ENCODE measurements at places on chromosomes 3 and 15.

GRCh38 chr3:156978481-156978961 is 152.4 kb downstream of the LEKR1 start:
- DNase-seq = no peak

GRCh38 chr15:47362118-47362905 is 355.0 kb upstream of the SEMA6D start:
- no peak for DNase-seq

DNA sequence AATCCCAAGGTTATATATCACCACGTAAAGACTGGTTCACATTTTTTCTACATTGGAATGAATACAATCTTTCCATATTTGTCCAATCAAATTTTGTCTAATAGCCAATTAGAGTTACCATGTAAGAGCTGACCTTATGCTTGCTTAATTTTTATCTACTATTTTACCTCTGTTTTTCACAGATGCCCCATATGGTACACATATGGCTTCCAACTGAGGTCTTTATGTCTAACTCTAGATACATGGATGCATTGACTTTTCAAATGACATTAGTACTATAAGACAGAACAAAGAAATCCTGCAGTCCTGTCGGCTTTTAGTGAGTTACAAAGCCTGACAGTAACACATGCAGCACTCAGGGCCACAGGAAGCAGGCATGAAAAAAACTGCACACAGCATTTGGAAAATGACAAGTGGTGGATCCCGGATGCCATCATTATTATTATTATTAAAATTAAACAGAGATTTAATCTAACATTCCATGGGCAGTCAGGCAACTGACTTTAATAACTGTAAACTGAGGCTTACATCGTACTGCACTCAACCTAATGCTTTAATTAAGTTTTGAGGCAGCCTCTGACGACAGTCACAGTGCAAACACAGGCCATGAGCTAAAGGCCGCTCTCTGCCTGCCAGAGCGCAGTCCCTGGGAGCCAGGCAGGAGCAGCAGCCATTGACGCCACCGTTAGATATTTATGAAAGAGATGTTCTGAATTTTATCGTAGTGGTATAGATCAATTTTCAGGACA is 113.9 kb upstream of the TMCO5A start:
- no peak for DNase-seq

DNA sequence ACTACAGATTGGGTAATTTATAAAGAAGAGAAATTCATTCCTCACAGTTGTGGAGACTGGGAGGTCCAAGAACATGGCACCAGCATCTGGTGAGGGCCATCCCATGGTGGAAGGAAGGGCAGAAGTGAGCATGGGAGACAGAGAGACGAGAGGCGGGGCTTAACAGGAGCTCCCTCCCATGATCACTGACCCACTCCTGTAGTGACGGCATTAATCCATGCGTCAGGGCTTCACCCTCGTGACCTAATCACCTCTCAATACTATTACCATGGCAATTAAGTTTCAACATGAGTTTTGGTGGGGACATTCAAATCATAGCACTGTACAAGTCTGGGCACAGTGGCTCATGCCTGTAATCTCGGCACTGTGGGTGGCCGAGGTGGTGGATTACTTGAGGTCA is 17.1 kb downstream of the RPL32 start:
- no peak for DNase-seq

DNA sequence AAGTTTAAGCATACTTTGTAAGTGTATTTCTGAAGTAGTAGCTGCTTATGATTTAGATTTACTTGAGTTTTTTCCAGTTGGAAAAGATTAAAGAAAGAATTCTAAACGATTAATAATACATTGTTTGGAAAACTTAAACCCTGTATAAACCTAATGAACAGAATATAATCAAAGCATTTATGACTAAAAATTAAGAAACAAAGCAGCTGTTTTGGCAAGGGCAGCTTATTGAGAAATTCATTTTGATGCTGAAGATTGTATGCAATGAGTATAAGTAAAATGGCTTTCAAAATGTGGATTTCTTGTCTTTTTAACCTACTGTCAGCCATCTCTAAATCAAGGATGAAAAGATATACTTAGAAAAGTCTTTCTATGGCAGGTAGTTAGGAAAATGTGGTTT is 140.2 kb downstream of the POLQ start:
- DNase-seq = no peak

GRCh38 chr3:171776411-171776810 is 33.9 kb downstream of the PLD1 start:
- DNase-seq = no peak

GRCh38 chr3:29850641-29851040 is 569.8 kb downstream of the RBMS3 start:
- no peak for DNase-seq

GRCh38 chr3:14861446-14862302 is 42.9 kb downstream of the FGD5 start:
- no peak for DNase-seq

DNA sequence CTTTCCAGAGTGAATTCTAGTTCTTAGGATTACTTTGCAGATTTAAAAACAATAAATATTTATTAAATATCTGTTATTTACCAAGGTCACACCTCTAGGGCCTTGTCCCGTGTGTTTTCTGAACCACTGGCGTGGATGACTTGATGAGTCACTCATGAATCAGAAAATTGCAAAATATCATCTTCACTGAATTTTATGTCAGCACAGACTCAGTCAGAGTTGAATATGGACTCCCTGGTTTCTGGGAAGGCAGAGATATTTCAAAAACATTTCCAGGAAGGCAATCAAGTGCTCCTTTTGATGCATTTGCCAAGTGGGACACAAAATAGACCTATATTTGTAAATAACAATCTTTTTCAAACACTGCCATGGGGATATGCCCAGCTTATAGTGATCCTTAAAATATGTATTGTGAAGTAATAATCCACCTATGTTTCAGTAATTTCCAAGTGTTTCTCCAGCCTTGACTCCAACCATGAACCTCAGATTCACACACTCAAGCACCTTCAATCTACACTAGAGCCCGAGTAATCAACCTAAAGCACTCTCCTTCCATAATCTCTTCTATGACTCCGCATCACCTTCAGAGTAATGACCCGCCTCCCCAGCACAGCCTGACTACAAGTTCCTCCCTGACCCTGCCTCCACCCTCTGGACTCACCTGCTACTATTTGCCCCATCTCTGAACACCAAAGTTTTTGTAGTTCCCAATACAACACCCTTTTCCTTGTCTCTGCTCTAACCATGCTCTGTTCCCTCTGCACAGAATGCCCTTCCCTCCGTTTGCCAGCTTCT is 24.3 kb downstream of the DPH3 start:
- DNase-seq = no peak

- DNase-seq = no peak
Observed at GRCh38 chr3:28326458-28326926, 22.0 kb upstream of the ZCWPW2 start.

DNA sequence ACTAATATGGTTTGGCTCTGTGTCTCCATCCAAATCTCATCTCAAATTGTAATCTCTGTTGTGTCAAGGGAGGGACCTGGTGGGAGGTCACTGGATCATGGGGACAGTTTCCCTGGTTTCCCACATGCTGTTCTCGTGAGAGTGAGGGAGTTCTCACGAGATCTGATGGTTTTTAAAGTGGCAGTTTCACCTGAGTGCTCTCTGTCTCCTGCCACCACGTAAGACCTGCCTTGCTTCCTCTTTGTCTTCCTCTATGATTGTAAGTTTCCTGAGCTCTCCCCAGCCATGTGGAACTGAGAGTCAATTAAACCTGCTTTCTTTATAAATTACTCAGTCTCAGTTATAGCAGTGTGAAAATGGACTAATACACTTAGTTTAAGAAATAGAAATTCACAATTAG is 228.9 kb downstream of the CD47 start:
- DNase-seq = no peak

GRCh38 chr15:69830430-69830829 is 267.3 kb downstream of the TLE3 start:
- no peak for DNase-seq

DNA sequence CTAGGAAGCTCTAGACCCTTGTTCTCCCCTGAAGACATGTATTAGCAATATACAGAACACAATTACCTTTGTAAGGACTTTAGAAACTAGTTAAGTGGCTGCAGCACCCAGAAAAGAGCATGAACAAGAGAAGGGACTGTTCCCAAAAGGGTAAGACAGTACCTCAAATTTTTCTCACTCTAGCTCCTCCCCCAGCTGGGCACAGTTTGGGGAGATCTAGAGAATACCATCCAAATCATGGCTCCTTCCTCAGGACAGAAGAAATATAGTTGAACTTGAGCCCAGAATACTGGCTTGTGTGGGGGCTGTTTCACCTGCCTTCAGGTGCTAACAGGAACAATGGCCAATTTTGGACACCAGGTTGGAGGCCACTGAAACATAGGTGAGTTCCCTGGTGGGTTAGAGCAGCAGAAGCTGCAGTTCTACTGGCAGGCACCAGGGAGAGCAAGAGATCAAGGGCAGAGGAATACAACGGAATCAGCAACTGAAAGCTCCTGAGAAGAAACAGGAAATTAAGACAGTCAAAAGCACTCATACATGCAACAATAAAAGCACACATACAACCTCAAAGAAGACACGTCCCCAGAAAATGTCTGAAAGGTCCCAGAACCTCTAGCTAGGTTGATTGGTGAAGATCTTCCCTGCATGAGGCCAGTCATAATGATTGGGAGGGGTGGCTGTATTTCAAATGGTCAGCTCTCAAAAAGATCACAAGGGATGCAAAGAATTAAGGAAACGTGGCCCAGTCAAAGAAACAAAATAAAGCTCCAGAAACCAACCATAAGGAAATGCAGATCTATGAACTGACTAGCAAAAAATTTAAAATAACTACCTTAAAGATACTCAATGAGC is 104.9 kb upstream of the ASB14 start:
- DNase-seq = peak; percentile 36

DNA sequence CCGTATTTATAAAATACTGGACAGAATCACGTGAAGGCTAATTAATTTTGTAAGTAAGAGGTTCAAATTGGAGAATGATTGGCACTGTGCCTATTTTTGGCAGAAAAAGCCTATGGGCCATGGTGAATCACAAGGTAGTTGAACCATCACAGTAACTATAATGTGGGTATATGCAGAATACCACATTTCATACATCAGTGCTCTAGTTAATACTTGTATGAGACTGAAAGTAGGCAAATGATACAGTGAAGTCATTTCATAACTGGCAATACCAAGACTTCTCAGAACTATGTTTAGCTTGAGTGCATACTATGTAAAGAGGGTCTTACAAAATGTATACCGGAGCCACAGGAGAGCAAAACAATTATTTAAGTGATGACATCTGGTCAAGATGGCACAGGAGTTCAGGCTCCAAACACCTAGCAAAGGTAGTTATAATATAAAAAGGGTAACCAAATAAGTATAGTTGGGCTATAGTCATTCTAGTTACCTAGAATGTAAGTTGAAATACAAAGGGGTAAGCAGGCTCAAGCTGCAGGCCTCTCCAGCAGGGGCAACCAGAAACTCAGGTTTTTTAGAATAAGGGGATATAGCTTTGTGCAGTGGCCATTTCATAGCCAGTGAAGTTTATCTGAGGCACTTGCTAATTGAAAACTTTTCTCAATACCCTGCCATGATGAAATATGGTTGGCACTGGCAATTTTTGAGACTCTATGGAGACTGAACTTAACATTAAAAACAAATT is 19.1 kb downstream of the GPR160 start:
- no peak for DNase-seq

Data from activated effector memory CD4-positive, alpha-beta T cell treated with Interleukin-2 at 50 U/mL for 16 hours (primary cell).